CD4-positive, alpha-beta T cell treated with Interleukin-4 for 4 hours (primary cell): ENCODE measurements at places on chromosomes 2 and 18.

DNA sequence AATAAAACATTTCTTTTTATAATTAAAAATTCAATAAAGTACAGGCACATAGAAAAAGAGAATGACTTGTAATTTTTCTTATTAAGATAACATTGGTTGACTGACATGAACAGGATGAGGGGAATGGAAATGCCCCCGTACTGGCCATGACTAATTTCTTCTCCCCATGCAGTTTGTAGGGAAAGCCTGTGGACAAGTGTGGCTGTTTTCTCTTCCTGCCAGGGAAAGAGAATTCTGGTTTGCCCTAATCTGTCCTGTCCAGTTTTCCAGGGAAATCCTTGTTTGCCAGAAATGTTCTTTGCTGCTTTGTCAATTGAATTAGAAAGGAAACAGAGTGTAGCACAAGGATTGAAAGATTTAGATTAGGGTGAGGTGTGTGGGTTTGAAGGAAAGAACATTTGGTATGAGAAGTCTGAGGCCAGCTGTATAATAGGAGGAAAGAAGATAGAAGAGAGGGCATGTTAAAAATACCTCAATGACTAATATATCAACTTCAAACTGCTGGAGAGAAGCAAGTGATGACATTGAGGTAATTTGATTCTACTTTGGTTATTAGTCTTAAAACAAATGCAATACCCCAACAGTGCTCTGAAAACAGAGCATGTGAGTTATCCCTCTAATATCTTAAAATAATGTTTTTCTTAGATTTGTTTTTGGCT, 593.9 kb upstream of the ZNF804A start:
- no peak for DNase-seq

DNA sequence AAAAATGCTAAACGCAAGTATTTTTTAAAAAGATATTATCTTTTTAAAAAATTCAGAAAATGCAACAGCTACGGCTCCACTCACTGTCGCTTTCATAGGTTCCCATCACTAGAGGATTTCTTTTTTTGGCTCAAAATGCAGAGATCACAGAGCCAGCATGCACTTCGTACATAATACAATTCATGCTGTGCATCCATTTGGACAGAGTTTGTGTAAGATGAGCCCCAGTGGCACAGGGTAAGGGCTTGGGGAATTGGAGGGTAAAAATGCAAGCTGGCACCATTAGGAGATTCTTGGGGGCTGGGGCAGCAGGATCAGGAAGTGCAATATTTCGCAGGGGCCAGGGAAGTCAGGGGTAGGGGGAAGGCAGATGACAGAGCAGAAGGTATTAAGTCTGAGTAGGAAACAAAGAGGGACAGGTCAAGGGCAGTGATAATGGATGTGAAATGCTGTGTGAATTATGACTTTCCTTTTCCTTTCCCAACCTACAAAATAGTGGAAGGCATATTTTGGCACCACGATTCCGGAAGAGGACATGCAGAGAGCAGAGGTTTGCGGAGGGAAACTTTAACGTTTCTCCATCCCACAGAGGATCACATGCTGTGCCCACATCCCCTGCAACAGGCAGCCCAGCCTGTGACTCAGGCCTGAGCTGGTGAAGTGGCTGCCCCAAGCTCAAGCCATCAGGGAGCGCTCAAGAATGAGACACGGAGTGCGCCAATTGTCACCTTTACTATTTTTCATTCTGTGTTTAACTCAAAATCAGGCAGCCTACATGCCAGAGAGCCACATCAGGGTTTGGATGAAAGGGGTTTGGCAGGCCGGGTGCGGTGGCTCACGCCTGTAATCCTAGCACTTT, 4.7 kb downstream of the CAPG start:
- peak; percentile 75 for DNase-seq

GRCh38 chr2:222950638-222951285, 89.9 kb downstream of the ACSL3 start:
- DNase-seq, result no peak

DNA sequence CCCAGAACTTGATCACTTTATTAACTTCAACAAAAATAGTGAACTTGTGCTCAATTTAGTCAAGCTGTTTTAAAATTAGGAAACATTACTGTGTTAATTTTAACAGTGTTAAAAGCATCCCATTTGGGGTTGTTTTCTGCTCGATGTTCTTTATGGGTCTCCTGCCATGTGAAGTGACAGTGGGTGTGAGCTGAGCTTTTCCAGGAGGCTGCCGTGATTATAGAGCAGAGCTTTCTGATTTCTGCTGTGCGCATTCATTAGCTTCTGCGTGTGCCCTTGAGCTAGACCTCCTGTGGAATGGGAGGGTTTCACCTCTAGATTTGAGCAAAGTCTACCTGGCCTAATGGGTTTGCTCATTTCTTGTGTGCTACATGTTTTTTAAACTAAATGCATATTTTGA, 121.5 kb downstream of the WDSUB1 start:
- DNase-seq, result no peak

DNA sequence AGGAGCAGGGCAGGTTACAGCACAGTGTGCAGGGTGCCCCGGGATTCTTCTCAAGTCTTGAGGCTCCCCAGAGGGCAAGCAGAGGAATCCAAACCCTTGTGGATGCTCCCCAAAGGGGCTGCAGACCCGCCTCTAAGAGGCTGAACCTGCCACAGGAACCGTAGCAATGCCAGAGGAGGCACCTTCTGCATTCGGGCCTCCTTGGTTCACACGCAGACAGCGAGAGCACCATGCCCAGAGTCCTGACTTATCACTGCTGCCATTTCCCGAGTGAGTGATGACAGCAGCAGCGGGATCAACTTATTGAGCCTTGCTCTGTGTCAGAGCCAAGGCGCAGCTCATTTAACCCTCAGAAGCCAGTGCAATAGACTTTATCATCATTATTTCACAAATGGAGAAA, 203.5 kb downstream of the CTIF start:
- no peak for DNase-seq
